ENCODE measurements at places on chromosomes 7 and 10. TPM values are rescaled to one million over a fixed set of nuclear protein-coding genes. Genes with fewer than 3 reads are reported as not detected.

DNA sequence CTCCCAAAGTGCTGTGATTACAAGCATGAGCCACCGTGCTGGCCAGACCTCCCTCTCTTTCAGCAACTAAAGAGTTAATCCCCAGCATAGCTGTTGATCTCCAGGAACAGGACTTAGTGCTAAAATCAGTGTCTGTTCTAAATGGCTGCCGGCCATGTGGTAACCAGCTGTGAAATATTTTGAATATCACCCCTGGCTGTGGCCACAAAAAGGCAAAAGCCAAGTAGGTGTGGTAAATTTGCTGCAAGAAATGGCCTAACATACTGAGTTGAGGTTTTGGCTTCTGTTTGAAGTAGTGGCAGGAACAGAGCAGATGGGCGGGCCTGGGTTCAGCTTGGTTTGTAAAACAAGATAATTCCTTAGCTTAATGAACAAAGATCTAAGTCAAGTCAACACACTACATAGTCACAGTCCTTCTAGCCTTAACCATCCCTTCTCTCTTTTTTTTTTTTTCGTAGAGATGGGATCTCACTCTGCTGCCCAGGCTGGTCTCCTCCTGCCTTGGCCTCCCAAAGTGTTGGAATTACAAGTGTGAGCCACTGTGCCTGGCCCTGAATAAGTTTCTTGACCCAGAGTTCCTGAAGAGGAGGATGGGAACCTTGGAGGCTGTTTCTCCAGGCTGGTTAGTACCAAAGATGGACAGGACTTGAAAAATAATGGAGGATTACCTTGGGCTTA lies 22.7 kb upstream of the AGFG2 start:
- DNase-seq, result no peak

GRCh38 chr10:28400681-28401080 lies 97.8 kb upstream of the MPP7 start:
- no peak for DNase-seq

GFRA1 gene
- total RNA-seq, result 0.37 TPM

ZNF239 gene
- total RNA-seq, result 14.3 TPM
